Foreskin fibroblast (primary cell): ENCODE measurements at places on chromosomes 2 and 18.
A peak's percentile ranks its signal among the peaks of the same experiment; 100 is the strongest.

DNA sequence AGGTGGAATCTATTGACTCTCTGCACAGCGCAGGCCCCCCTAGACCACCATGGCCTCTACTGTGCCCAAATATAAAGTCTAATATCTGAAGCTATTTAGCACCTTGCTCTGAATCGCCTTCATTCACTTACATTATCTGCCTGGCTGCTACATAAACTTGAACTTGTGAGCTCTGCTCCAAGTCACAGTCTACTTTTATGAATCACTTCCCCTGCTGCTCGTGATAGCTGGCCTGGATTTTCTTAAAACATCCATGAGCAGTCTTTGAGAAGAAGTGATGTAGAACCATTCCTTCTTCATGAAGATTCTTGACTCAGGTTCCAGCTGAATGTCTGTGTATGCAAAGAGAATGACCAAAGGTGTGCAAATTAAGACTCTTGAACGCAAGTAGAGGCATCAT, 359.5 kb downstream of the RND3 start:
- DNase-seq = peak; percentile 57

DNA sequence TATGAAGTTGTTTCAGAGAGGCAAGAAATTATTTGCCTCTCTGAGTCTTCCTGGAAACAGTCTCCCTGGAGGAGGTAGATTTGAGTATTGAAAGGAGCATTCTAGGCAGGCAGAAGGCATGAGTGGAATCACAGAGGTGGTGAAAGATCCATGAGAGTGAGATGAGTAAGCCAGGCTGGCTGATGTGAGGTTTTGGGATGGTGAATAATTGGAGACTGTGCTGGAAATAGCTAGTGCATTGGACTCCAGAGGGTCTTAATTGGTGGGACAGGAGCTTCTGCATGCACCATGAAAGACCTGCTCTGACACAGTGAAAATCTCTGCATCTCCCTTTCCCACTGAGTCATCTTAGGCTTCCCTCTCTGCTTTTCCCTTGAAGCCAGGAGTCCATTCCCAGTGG, 46.3 kb downstream of the CDC42EP3 start:
- peak; percentile 70 for DNase-seq

GRCh38 chr2:38180754-38181153, 104.8 kb upstream of the CYP1B1 start:
- peak; percentile 48 for DNase-seq

GRCh38 chr2:203728321-203728720, 21.9 kb downstream of the CD28 start:
- no peak for DNase-seq

DNA sequence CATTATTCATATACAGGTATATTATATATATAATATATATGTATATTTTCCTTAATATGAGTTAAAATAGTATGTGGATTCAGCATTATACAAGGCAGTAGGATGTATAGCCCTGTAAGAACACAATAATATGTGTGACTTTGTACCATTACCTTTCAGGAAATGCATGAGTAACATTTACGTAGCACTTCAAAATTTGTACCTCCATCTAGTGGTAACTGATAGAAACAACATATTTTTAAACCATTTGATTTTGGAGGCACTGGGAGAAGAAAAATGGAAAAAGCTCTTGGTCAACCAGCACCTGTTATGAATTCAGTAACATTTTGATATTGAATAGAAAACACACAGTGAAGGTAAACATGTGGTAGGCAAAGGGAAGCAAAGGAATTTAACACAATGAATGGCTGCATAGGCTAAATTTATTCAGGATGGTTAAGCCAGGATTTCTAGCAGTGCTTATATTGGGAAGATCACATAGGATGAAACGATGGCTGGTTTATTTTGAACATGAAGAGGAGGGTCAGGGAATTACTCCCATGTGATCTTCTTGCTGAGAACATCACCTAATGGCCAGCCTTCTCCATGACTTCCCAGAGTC, 565.5 kb downstream of the CCDC85A start:
- no peak for DNase-seq

DNA sequence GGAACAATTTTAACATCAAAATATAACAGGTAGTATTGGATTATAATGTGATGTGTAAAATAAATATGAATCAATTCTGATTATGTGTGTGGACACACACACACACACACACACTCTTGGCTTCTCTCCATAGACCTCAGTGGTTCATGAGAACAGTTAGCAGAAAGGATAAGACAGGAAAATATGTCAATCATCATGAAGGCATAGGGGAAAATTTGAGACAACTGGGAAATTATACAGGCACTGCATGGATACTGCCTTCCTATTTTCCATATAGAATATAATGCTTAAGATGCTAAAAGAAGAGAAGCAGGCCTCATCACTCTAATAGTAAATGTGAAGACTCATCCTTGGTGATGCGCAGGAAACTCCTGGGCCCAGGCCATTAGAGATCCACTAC, 884.5 kb downstream of the SUCLG1 start:
- no peak for DNase-seq

DNA sequence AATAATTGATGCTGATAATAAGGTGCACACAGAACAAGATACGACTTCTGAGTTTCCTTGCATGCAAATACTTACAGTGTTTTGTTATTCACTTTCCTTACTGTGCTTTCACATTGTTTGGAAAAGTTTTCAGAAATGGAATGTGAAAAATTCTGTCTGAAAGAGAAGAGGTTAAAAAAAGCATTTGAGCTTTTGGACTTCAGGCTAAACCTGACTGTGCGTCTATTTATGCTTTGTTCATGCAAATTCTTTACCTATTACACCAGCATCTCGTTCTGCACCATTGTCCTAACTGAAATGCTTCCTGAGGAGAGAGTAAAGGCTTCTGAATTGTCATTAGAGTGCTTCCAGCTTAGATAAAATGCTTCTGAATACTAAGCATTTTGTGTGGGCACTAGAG, 61.4 kb downstream of the LHCGR start:
- no peak for DNase-seq

DNA sequence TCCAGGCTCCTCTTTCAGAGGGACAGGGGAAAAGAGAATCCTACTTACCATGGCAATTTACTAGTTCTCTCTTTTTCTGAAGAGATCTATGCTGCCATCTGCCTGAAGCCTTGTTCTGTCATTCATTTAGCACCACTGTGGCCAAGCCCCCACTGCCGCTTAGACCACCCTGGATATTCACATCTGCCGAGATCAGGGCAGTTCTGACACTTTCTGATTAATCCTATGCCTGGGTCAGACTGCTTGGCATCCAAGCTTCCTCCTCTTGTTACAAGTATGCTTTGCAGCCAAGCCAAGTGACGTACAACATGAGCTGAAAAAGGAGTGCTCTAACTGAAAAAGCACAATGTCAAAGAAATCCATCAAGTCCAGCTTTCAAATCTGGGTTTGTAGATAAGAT, 332.6 kb downstream of the SUCLG1 start:
- DNase-seq = no peak

DNA sequence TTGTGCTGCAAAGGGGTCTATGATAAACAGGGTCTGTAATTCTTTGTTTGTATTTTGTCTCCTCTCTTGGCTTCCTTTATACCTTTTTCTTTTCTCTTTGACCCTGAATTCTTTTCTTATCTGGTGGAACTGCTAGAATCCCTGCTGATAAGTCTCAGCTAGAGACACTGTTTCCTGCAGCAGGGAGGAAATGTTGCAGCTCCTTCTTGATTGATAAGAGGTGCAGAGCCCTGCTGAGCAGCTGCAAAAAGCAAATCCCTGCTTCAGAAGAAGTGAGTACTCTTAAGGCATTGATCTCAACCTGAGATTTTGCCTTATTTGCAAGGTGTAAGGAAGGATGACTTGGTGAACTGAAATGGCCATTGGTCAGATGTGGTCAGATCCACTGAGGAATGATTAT, 167.8 kb downstream of the NUP35 start:
- no peak for DNase-seq

- no peak for DNase-seq
Observed at GRCh38 chr2:129757366-129757914, 222.0 kb upstream of the RAB6C start.

GRCh38 chr2:226669905-226670304, 129.7 kb downstream of the IRS1 start:
- DNase-seq = no peak

- no peak for DNase-seq
Observed at GRCh38 chr2:96950381-96951124, 35.8 kb downstream of the FAM178B start.

DNA sequence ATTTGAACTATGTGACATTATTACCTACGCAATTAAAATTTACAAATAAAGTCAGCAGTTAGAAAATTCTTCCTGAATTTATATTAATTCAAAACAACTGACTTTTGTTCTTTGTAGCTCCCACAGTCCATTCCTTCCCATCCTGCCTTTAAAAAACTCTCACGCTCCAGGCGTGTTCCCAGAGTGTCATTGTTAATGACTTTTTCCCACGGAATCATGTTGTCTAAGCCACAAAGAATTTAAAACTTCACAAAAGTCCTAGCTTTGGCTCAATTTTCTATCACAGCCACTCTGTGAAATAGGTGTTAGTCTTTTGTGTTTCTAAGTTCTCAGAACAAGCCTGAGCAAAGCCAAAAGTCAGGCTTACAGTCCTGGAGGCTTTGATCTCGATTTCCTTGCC, 26.5 kb downstream of the SLC1A4 start:
- DNase-seq = no peak

DNA sequence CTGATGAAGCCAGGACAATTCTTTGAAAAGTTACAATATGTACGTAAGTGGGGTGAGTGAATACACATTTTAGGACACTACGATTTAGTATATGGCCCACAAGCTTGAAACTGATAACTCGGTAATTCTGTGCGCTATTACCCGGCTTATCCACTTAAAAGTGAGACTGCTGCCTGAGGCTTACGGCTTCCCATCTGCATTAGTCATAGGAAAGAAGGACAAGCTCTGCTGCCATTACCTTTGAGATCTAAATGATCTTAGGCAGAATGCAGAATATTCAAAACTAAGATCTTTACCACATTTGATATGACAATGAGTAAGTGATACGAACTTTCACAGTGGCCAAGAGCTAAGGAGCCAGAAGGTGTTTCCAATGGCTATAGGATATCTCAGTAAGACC, 133.3 kb downstream of the GAREM1 start:
- DNase-seq = no peak

DNA sequence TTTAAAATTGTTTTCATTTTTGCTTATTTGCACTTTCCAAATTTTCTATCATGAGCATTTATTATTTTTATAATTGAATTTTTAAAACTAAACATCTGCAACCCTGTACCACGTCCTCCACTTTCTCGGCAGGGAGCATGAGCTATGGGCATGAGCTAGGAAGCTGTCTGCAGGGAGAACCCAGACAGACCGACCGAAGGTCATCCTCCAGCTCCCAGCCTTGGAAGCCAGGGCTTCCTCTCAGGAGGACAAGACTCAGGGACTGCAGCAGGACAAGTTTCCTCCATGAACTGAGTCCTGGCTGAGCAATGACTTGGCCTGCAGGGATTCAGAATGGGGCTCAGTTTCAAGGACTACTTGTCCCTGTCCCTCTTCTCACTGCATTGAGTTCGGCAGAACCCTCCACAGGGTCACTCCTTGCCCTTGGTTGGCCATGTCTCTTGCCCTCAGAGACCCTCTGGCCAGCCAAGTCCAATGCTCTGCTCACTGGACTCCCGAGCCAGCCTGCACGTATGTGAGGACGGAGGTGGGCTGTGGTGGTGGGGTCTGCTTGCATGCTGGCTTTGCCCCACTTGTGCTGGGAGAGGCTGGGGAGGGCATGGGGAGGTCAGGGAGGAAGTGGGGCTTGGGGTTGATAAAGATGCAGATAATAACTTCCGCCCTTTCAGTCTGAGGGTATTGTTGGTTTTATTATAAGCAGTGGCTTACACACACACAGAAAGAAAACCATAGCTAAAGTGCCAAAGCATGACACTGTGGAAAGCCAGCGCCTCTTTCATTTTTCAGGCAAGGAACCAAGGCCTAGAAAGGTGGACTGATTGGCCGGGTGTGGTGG, 6.6 kb downstream of the NMUR1 start:
- DNase-seq = no peak

DNA sequence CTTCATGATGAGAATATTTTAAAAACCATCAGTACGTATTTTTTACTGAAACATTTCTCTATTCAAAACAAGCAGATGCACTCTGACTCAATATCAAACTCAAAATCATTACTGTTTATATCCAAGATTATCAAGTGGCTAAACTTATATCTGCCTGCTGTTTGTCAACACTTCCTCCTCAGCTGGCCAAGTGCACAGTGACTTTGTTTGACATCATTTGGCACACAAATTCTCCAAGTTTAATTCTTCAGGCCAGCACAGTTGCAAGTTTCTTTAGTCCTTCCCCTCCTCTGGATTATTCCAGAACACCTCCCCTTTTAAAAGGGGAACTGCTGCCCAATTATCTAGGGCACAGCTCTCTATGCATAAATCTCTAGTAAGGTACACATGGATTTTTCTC, 346.6 kb downstream of the FSIP2 start:
- DNase-seq = no peak
